ENCODE measurements at places on chromosomes 3 and 15.

DNA sequence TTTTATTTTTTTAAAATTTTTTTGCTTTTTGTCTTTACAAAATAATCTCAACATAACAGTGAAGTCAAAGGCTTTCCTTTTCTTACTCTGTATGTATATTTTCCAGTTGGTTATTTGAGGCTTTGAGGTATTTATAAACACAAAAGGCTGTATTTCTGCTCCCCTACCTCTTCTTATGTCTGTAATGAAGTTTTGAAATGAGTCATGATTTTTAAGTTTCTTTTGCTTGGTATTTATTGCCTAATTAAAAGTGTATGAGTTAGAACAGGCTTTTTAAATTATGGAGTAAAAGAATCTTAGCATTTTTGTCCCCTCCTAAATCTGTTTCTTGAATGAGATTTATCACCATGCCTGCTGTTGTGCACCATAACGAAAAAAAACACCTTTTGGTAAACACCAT is 66.0 kb downstream of the DCUN1D1 start:
- DNase-seq = no peak

DNA sequence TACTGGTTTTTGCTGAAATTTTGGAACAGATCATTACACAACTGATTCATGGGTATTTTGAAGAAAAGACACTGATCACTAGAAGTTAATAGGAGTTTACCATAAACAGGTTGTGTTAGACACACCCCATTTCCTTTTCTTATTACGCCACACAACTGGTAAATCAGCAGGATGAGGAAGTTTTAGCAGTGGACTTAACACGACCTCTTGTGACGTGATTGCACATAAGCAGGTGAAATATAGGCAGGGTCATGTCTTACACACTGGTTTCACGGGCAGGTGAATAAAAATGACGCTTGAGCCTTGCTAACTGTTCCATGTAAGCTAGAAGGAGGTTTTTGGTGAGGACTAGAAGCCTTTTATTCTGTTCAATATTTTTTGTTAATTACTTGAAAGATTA is 27.1 kb upstream of the TPRG1 start:
- no peak for DNase-seq

GRCh38 chr3:48334605-48335004 is 1.1 kb upstream of the SPINK8 start:
- DNase-seq = no peak

GRCh38 chr15:95975212-95975611 is 355.3 kb upstream of the NR2F2 start:
- no peak for DNase-seq

DNA sequence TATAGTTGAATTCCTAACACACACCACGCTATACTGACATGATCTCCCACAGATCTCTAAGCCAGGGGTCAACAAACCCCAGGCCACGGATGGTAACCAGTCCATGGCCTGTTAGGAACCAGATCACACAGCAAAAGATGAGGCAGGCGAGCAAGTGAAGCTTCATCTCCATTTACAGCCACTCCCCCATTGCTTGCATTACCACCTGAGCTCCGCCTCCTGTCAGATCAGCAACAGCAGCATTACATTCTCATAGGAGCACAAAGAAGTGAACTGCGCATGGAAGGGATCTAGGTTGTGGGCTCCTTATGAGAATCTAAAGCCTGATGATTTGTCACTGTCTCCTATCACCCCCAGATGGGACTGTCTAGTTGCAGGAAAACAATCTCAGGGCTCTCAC is 2.7 kb downstream of the PDCD7 start:
- DNase-seq = no peak

Data from GF-D8 (cell line).